Hematopoietic multipotent progenitor cell treated with erythropoietin and hydrocortisone succinate and interleukin-3 and kit ligand, for 15 days (in vitro differentiated cells): ENCODE measurements at places on chromosomes 12 and 14.

GRCh38 chr14:85221832-85222231 is 308.1 kb upstream of the FLRT2 start:
- DNase-seq = no peak

DNA sequence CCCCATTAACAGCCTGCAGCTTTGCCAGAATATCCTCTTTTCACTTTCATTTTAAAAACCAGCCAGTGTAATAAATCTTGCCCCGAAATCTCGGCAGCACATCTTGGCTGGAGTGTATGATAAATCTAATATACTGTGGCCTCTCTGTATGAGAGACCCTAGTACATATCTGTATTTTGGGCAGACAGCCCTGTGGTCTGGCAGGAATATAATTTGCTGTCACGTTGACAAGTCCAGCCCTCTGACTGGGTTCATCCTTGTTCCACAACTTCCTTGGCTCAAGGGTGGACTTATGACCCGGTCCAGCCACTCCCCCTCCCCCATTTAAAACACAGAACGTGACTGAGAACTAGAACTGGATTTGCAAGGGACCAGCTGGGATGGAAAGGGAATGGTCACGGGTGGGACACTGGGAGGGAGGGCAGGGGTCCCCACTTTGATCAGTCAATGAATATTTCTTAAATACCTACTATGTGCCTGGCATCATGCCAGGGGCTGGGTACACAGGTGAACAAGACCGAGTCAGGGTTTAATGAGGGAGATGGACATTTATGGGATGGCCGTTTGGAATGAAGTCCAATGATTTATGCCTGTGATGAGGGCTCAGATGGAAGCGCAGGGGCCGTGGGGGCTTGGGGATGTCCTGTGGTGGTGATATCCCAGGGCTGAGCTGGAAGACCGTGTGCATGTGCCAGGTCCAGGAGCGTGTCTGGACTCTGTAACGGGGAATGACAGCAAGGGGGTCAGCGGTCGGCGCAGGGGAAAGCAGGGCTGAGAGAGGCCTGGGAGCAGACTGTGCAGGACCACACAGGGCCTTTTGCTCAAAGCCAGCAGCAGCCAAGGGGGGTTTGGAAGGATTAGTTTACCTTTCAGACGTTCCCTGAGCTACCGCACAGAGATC is 190.5 kb downstream of the PHETA1 start:
- no peak for DNase-seq

GRCh38 chr14:24385524-24385923 is 13.3 kb upstream of the NYNRIN start:
- DNase-seq = no peak

GRCh38 chr12:66600903-66601302 is 78.0 kb downstream of the GRIP1 start:
- DNase-seq = no peak

- no peak for DNase-seq
These were observed 147.8 kb upstream of the ATP2B1 start for GRCh38 chr12:89856431-89856830.

DNA sequence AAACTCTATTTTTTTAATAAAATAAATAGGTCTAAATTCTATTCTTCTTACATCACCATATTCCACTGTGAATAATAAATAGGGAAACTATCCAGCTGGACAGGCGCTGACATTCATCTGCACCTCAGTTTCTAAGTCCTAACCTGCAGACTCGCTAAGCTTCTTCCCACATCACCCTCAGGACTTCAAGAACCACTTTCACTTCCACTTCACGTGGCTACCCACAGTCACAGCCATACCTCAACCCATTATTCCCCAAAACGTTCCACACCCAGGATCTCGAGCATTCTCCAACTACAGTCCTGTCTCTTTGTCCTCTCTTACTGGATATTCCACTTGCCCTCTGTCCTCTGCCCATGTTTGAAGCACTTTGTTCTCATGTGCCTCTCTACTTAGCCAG is 71.1 kb downstream of the C2CD5 start:
- DNase-seq = no peak

DNA sequence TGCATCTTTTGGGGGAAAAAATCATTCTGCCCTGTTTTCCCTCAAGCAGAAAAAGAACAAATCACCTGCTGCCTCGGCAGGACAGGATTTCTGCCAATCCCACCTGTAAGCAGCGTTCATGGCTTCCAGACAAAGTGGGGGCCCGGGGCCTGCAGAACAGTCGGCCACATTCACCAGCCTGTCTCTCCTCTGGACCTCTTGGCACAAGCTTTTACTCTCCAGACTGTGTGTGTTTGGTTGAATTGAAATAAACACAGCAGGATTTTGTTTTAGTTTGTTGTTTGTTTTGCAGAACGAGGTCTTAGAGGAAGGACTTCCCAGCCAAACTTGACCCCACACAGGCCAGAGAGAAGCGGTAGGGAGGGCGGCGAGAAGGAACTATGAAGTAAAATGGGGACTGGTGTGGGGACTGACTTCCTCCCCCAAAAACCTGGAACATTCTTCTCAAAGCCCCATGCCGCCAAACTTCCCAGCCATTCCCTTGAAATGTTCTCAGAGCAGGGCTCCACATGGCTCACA is 41.7 kb upstream of the FOS start:
- no peak for DNase-seq

GRCh38 chr14:62097072-62097471 is 334.9 kb downstream of the SNAPC1 start:
- no peak for DNase-seq

DNA sequence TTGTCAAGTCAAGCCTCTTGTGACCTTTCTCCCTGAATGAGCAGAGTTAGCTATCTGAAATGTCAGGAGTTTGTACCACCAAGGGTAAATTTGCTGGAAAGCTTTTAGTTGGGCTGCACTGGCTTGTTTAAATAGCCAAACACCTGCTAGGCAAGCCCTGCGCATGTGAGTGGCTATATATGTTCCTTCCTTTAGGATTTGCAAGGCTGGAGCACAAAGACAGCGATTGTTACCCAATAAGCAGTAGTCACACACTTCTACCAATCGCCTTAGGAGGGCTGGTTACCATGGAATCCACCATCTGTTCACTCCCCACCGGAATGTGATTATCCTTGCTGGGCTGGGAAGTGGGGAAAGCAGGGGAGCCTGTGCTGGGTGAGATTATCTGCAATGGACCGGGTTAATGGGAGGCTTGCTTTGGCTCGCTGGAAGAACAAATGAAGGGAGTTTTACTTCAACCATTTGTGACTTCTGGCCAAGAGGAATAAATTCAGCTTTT is 102.5 kb downstream of the FGD4 start:
- no peak for DNase-seq

DNA sequence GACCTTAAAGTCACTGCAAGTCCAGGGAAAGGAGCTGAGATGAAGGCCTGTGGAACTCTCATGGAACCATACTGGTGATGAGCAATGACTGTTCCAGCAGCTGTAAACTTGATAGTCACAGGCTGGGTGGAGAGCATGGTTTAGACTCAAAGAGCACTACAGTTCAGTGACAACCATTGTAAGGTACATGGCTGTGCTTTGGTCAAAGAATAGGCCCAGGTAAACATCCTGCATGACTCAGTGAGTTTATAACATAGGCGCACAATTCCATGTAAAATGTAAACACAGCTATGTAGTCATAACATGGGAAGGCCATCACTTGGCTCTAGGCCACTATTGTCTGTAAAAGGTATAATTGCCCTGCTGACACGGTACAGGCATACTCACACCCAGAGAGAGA is 119.3 kb upstream of the FSCB start:
- no peak for DNase-seq

GRCh38 chr14:78805570-78805969 is 635.4 kb downstream of the NRXN3 start:
- no peak for DNase-seq

DNA sequence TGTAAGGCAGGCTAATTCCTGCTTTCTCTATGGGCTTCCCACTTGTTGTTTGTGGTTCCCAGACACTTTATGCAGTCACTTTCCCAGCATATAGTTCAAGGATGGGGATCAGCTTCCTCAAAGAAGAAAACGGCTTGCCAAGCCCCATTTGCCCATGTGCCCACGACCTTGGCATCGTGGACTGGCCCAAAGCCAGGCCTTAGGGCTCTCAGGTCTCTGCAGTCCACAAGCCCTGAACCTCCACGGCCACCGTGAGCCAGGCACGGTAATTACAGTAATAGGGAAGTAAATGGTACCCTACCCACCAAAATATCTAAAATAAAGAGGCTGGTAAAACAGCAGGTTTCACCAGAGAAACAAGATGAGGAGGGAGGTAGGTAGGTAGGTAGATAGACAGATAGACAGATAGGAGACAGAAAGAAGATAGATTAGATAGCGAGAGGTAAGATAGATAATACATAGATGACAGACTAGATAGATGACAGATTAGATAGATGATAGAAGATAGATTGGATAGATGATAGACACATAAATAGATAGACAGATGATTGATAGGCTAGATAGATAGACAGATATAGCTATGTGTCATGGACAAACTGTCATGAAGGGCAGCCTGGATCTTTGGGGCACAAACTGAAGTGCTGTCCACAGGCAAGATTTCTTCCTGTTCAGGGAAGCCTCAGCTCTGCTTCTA is 163.1 kb downstream of the SLC15A4 start:
- no peak for DNase-seq

GRCh38 chr14:22962061-22962676 is 5.3 kb upstream of the HAUS4 start:
- no peak for DNase-seq

DNA sequence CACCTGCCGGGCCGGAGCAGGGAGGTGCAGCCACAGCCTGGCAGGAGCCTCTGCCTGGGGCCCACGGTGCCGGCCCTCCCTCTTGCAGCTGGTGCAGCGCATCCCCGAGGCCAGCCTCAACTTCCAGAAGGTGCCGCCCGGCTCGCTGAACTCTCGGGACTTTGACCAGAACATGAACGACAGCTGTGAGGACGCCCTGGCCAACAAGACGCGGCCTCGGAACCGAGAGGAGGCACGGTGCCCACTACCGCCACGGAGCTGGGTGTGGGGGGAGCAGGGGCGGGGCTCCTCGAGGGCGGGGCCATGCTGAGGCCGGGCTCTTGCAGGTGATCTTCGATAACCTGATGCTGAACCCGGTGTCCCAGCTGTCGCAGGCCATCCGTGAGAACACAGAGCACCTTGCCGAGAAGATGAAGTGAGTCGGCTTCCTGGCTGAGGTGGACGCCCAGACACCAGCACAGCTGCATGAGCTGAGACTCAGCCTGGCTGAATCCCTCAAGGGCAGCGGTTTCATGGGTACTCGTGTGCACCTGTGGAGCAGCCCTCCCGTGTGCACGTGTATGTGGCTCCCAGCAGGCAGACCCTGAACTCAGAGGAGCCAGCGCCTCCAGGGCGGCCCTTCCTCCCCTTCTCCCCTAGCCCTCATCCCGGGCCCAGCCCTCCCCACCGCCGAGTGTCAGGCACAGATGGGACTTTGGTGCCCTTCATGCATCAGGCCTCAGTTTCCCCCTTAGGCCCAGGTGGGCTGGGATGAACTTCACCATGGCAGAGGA is 28.6 kb downstream of the CEP170B start:
- no peak for DNase-seq

DNA sequence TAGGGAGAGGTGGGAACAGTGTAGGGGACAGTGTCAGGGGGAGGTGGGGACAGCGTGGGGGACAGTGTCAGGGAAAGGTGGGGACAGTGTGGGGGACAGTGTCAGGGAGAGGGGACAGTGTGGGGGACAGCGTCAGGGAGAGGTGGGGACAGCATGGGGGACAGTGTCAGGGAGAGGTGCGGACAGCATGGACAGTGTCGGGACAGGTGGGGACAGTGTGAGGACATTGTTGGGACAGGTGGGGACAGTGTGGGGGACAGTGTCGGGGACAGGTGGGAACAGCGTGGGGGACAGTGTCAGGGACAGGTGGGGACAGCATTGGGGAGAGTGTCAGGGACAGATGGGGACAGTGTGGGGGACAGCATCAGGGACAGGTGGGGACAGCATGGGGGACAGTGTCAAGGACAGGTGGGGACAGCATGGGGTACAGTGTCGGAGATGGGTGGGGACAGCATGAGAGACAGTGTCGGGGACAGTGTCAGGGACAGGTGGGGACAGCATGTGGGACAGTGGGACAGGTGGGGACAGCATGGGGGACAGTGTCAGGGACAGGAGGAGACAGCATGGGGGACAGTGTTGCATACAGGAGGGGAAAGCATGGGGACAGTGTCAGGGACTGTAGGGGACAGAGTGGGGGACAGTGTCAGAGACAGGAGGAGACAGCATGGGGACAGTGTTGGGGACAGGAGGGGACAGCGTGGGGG is 139.0 kb downstream of the TMEM121 start:
- no peak for DNase-seq

- DNase-seq = peak; percentile 56
These were observed 3.3 kb upstream of the EXOC3L4 start for GRCh38 chr14:103091041-103091882.

GRCh38 chr12:2097617-2098016 is 44.8 kb downstream of the CACNA1C start:
- DNase-seq = no peak

DNA sequence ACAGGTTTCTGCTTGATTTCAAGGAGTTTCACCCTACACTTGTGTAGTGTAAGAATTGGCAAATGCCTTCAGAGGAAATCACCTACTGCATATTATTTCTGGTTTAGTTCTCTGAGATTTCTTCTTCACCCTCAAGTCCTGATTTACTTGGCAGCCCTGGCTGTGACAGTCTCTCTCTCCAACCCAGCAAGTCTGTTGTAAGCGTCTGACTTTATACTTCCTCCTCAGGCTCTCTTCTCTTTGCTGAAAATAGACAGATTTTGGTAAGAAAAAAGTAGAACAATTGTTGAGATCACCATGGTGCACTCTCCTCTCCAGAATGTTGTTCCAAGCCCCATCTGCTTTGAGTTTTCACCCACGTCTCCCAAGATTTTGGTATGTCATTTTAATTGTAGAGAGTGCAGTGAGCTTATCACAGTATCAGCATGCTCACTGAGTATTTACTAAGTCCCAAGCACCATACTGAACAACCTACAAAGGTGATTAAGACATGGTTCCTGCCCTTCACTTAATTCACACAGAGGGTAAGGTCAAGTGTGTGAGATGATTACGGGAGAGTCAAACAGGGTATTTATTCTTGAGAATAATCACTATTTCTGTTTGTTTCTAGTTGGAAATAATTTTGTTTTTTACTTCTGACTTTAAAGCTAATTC is 148.7 kb downstream of the MDGA2 start:
- DNase-seq = no peak

GRCh38 chr14:46571970-46572369 is 79.6 kb downstream of the RPL10L start:
- DNase-seq = no peak

GRCh38 chr12:7441216-7441615 is 2.7 kb downstream of the CD163L1 start:
- no peak for DNase-seq

- no peak for DNase-seq
These were observed 9.7 kb downstream of the OXA1L start for GRCh38 chr14:22776215-22776614.

DNA sequence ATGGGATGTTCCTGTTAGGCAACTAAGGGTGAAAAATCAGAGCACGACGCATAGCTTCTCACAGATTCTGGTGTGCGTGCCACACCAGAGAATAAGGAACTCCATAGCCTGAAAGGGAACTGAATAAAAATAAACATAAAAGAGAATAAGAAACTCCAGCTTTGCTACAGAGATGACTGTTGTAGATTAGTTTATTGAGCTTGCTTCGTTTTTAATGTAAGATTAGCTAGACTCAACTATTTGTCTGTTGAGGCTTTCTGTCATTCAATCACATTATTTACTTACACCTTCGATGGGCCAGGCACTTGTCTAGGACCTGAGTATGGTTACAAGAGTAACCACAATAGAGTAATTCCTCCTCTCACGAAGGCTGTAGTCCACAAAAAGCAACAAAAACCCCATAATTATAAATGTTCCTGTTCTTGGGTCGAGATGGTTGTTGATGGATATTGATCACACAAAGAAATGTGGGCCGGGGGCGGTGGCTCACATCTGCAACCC is 807 bp upstream of the ZCCHC8 start:
- DNase-seq = no peak
